ENCODE measurements at places on chromosomes 3 and 15.

DNA sequence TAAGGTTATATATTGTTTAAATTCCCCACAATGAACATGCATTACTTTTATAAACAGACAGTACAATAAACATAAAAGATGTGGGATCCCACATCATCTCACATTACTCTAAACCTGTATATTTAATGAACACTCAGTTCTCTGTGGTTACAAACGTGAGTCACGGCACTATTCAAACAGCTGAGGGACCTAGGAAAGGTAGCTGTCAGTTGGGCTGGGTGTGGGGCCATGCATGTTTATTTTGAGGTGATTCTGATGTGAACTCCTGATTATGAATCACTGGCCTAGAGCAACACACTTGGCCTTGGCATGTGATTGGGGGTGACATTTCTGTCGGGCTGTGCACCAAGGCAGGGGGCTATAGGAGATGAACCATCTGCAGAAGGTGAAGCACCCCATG is 147.6 kb upstream of the HACD2 start:
- peak; percentile 98 for DNase-seq

- DNase-seq, result no peak
Observed at GRCh38 chr3:44862226-44862637, 520 bp downstream of the TMEM42 start.

GRCh38 chr3:27985369-27986035 is 255.9 kb upstream of the CMC1 start:
- DNase-seq, result no peak

DNA sequence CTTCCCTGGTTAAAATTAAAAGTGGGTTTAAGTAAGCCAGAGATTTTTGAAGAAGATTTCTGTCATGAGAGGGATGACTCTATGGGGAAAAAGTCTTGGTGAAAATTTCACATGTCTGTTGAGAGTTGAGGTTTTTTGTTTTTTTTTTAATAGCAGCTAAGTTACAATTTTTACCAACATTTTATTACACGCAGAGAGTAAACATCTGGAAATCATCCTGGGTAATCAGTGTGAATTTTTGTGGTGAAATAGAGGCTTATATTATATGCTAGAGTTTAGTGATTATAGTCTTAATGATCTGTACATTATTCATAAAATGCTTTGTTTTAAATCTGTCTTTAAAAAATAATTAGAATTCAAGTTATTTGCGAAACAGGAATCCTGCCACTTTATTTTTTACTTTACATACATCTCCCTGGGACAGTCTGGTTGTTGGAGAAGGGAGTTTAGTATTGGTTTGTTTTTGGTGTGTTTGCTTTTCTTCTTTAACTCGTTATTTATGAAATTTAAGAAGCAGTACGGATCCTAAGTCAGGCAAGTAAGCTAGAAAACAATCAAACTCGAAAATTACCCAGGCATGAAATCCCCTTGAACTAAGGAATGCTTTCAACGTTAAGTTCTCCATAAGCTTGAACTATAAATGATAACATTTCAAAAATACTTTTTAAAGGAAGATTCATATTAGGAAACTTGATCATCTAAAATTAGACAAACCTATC is 143.4 kb upstream of the TSC22D2 start:
- no peak for DNase-seq

- DNase-seq, result no peak
Observed at GRCh38 chr15:90763366-90764099, 46.4 kb downstream of the BLM start.

- DNase-seq, result no peak
Observed at GRCh38 chr3:139764069-139764905, 86.5 kb upstream of the NMNAT3 start.

GRCh38 chr3:76134166-76134565 is 348.8 kb upstream of the ZNF717 start:
- DNase-seq, result peak; percentile 90
